ENCODE measurements at places on chromosomes 4 and X.

DNA sequence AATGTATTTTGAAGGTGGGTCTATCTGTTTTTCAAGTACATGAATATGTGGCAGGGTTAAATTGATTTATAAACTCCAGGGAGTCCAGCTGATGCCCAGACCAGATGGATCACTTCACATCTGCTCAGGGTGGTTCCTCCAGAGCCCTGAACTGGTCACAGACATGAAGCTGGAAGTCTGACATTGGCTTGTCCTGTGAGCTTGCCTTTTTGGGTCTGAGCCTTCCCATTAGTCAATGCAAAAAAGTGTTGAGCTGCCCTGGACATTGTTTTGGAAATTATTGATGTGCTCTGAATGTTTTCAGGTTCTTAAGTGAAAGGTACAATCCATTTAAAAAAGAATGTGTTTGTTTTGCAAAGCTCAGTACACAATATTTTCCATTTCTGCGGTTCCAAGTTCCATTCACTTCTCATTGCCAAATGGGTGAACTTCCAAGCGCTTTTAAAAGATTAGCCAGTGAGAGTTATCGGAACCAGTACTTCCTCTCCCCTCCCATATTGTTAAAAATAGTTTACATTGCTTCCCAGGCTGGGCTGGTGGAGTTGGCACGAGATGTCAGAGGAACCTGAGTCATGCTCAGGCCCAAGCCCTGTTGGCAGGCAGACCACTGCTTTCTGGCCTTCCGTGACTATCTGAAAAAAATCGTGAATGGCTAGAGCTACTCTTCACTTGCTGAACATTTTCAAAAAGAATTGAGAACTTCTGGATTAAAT is 52.1 kb downstream of the PDGFRA start:
- DNase-seq: peak; percentile 93

GRCh38 chrX:130120746-130121504 is 10.6 kb upstream of the ELF4 start:
- peak; percentile 85 for DNase-seq

GRCh38 chrX:48793935-48794334 is 7.5 kb downstream of the GATA1 start:
- no peak for DNase-seq

GRCh38 chr4:158051401-158052235 is 121.2 kb downstream of the GASK1B start:
- peak; percentile 84 for DNase-seq

- no peak for DNase-seq
Observed at GRCh38 chr4:87122252-87122651, 98.2 kb downstream of the KLHL8 start.

- DNase-seq: peak; percentile 92
Observed at GRCh38 chr4:75940692-75941253, at the start of gene NAAA. Gene NAAA (minus strand): TSS chr4:75941013. CDS start chr4:75940949, 64 bp downstream.

DNA sequence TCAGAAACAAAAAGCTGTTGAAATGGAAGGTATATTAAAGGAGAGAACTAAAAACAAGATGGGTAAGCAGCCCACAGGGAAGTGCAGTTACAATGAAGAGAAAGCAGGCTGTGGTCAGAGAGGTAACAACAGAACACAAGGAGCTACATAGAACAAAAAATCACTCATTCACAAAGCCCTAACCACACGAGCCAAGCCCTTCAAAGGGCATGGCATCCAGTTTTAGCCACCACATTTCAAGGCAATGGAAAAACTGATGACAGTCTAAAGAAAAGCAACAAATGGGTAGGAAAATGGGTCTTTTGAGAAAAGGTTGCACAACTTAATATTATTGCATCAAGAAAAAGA is 37.5 kb downstream of the KDR start:
- no peak for DNase-seq

- DNase-seq: no peak
Observed at GRCh38 chr4:98517218-98518021, 141.0 kb downstream of the TSPAN5 start.

GRCh38 chr4:10087152-10087791 is 29.3 kb downstream of the WDR1 start:
- DNase-seq: no peak

GRCh38 chrX:10756441-10756840 is 136.1 kb upstream of the MID1 start:
- peak; percentile 75 for DNase-seq

- DNase-seq: no peak
Observed at GRCh38 chrX:49310371-49310770, 6.9 kb downstream of the GAGE10 start.

DNA sequence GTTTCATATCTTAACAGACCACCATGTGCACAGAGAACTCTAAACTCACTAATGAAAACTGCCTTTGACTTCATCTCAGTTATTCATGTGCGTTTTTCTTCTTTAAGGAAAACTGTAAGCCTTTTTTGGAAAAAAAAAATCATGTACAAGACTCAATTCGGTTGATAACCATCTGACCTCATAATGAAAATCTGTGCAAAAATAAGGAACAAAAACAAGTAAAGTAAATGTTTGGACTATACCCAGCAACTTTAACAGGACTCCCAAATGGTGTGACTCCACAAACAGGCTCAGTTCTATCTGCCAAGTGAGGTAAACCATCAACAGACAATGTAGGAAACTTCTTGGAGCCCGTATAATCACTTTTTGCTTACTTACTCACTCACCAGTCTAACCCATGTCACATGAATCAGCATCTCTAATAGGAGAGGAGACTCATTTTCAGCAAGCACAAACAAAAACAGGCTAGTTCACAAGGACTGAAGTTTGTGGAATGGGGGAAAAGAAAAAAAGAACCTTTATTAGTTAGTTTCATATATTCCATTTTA is 9.3 kb downstream of the APOO start:
- DNase-seq: no peak

DNA sequence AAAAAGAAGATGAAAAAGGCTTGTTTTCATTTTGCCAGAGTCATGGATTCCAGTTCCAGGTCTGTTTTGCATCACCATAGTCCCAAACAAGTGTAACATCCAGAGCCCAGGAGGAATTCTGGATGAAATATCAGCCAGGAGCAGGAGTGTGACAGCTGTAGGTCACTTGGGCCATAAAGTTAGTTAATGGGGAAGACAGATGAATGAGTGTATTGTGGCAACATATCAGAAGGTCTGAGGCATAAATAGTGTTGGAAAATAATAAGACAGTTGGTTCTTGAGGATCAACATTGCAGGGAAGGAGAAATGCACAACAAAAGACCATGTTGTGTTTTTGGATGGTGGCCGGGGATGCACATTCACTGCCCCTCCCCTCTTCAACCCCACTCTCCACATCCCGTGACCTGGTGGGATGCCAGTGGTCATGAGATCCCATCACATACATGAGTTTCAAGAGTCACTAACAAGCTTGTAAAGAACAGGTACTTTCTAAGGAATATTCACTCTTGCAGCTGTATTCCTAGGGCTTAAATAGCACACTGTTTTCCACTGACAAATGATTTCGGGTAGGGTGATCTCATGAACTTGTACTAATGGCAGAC is 83.1 kb upstream of the IGFBP7 start:
- no peak for DNase-seq

All from AG20443 (cell line).